ENCODE measurements at places on chromosomes 7 and 10.

GRCh38 chr7:121520911-121521310 is 124.8 kb upstream of the FAM3C start:
- no peak for DNase-seq
- no peak overlapping the region for H3K27ac ChIP-seq
- H3K4me1 ChIP-seq: no peaks in the 10 kb centered on the region
- no peak overlapping the region for H3K4me3 ChIP-seq

DNA sequence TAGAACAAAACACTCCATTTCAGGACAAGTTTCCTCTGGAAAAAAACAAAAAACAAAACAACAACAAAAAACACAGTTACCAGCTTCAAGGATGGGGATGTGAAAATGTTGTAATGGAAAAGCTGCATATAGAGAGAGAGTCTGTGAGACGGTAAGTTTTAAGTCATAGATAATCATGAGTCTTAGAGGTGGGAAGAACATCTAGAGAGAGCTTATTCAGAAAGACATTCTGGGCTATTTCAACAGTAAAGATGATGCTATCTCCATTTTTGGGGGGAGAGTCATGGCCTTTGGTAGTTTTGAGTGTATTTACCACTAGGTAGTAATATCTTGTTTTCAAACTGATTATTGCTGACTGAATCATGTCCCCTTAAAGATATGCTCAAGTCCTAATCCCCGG is 23.3 kb upstream of the INPP5F start:
- no peak for DNase-seq
- H3K27ac ChIP-seq: peak overlapping the region; percentile 92
- H3K4me1 ChIP-seq: peaks cover 71% of the 10 kb centered on the region
- no peak overlapping the region for H3K4me3 ChIP-seq

DNA sequence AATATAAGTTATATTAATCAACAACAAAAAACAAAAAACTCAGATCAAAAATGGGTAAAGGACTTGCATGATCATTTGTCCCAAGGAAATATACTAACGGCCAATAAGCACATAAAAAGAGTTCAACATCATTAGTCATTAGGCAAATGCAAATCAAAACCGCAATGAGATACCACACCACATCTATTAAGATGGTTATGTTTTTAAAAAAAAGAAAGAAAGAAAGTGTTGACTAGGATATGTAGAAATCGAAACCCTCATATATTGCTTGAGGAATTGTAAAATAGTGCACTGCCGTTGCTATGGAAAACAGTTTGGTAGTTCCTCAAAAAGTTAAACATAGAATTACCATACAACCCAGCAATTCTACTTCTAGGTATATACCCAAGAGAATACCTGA is 39.4 kb upstream of the CTNNA3 start:
- no peak overlapping the region for H3K27ac ChIP-seq
- DNase-seq: no peak
- no peaks in the 10 kb centered on the region for H3K4me1 ChIP-seq
- no peaks in the 10 kb centered on the region for H3K36me3 ChIP-seq
- H3K4me3 ChIP-seq: no peak overlapping the region

DNA sequence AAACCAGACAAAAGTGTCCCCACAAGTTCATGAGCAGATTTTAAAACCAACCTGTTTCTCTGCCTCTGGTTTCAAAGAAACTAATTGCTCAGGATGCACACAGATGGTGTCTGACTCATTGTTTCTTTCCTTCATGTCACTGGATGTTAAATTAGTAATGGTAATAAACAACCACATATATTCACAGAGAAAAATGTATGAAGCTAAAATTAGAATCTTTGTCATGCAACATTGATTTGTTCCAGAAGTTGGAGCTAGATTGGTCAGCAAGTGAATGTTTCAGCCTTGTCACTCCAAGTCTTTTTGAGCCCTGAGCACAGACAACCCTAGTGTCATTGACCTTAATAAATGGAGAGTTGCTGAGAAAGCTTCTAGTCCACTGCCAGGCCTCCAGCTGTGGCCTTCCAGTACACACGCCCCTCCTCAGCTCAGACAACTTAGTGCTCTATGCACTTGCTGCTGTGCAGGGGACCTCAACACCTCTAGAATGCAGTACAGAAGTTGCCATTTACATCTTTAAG is 175.9 kb downstream of the CCDC71L start:
- H3K4me3 ChIP-seq: no peak overlapping the region
- H3K36me3 ChIP-seq: no peaks in the 10 kb centered on the region
- peaks cover 11% of the 10 kb centered on the region for H3K4me1 ChIP-seq
- DNase-seq: no peak
- no peak overlapping the region for H3K27ac ChIP-seq
- H3K27me3 ChIP-seq: no peaks in the 10 kb centered on the region

- no peak overlapping the region for H3K27ac ChIP-seq
- no peak for DNase-seq
- no peaks in the 10 kb centered on the region for H3K27me3 ChIP-seq
- no peak overlapping the region for H3K4me3 ChIP-seq
These were observed 82.6 kb upstream of the ELMO1 start for GRCh38 chr7:37531225-37531624.

GRCh38 chr10:96978621-96979154 is 146.6 kb downstream of the LCOR start:
- H3K4me1 ChIP-seq: peaks cover 35% of the 10 kb centered on the region
- H3K4me3 ChIP-seq: peak overlapping the region; percentile 13
- no peaks in the 10 kb centered on the region for H3K27me3 ChIP-seq
- H3K36me3 ChIP-seq: peaks cover 5% of the 10 kb centered on the region

- H3K27ac ChIP-seq: no peak overlapping the region
- H3K4me3 ChIP-seq: no peak overlapping the region
- H3K36me3 ChIP-seq: no peaks in the 10 kb centered on the region
- no peaks in the 10 kb centered on the region for H3K27me3 ChIP-seq
- no peak for DNase-seq
These were observed 12.6 kb downstream of the MYPN start for GRCh38 chr10:68121852-68122251.

- H3K4me3 ChIP-seq: no peak overlapping the region
- no peaks in the 10 kb centered on the region for H3K4me1 ChIP-seq
- H3K27ac ChIP-seq: no peak overlapping the region
- no peak for DNase-seq
- no peaks in the 10 kb centered on the region for H3K27me3 ChIP-seq
- H3K36me3 ChIP-seq: no peaks in the 10 kb centered on the region
These were observed 74.0 kb upstream of the AFAP1L2 start for GRCh38 chr10:114478281-114478680.

DNA sequence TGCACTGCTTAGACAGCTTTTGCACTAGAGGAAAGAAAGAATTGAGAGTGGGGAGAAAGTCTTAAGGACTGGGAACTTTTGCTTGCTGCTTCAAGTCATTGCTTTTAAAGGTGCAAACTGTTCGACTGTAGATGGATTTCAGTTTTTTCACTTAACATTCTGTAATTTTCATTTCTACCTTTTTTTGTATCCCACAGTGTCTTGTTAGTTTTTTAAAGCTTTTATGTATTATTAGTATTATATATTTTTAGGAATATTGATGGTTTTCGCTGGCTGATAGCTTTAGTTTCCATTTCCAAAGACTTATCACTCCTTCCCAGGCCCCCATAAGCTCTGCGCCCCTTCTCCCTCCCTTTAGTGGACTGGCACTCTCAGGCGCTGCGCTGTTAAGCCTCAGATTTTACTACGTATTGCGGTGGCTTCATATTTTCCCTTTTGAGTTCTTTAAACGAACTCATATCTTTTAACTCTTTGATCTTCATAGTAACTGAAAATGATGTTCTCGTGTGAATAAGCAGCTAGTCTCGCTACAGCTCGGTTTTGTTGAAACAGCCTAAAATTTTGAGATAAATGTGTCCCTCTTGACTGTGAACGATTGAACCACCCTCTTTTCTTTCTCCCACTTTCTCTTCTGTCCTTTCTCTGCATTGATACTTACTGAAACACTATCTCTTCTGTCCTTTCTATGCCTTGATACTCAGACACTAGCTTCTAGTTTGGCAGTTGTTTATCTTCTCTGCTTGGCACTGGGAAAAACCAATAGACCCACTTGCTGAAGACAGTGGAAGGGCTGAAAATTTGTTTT is 2.5 kb upstream of the ETV1 start:
- H3K27ac ChIP-seq: no peak overlapping the region
- DNase-seq: no peak
- H3K4me1 ChIP-seq: no peaks in the 10 kb centered on the region
- no peak overlapping the region for H3K4me3 ChIP-seq

GRCh38 chr10:3734111-3734510 is 50.9 kb downstream of the KLF6 start:
- no peaks in the 10 kb centered on the region for H3K4me1 ChIP-seq
- H3K4me3 ChIP-seq: no peak overlapping the region
- no peaks in the 10 kb centered on the region for H3K27me3 ChIP-seq
- H3K27ac ChIP-seq: no peak overlapping the region

DNA sequence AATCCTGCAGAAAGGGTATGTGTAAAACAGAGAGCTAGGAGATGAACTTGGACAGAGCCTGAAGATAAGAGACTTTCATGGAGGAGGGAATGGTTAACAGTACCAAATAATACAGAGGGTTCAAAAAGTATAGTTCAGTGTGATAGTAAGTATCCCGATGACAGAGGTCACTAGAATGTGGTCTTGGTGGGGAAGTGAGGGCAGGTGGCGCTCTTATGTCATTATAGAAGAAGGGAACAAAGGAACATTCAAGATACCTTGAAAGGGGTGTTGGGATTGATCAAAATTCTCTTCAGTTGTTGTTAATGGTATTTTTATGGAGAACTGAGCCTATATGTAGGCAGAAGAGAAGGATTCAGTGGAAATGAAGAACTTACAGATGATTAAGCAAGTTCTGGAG is 312.5 kb downstream of the SUGCT start:
- H3K4me3 ChIP-seq: no peak overlapping the region
- H3K27ac ChIP-seq: no peak overlapping the region
- DNase-seq: no peak
- H3K4me1 ChIP-seq: no peaks in the 10 kb centered on the region
- H3K36me3 ChIP-seq: no peaks in the 10 kb centered on the region
- no peaks in the 10 kb centered on the region for H3K27me3 ChIP-seq

DNA sequence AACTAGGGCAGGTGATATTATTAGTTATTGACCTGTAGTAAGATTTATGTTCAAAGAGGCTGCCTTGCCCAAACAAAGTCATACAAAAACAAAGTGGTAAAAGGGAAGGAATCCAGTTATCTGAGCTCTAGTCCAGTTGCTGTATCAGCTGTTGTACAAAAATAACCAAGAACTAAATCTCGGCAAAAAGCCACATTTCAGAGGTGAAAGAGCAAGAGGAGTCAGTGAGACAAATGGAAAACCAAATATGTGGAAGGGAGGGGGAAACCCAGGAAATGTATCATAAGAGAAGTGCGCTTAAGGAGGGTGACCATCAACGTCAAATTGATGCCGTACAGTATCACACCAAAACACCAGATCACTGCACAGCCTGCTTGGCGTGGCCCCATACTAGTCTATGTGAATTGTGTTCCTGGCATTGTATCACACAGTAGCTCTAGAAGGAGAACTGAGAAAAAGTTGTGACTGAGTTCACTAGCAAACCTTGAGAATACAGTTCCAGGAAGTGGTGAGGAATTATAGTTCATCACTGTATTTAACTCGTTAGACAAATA is 6.4 kb downstream of the AGBL3 start:
- peak overlapping the region; percentile 32 for H3K4me3 ChIP-seq
- DNase-seq: peak; percentile 96
- no peaks in the 10 kb centered on the region for H3K27me3 ChIP-seq
- H3K27ac ChIP-seq: peak overlapping the region; percentile 99

DNA sequence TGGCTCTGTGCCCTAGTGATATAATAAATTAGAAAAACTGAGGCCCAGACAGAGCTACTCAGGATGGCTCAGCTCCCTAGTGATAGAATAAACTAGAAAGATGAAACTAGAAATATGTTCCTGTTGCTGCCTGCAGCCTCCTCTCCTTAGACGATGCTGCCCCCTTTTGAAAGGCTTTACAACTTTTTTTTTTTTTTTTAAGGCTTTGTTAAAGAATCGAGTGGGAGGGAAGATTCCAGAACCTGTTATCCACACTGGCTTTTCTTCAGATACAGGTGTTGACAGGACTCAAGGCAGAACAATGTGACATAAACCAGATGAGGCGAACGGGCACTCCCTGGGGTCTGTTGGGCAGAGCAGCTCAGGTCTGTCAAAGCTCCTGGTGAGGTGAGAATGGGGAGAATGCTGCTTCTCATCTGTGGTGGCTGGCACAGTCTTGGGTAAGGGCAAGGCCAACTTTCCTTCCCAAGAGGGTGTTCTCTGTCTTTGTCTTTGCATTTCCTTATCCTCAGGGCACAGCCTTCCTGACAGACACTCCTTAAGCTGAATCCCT is 175.1 kb downstream of the COBL start:
- H3K27me3 ChIP-seq: no peaks in the 10 kb centered on the region
- no peak overlapping the region for H3K27ac ChIP-seq
- H3K36me3 ChIP-seq: no peaks in the 10 kb centered on the region
- DNase-seq: no peak
- no peaks in the 10 kb centered on the region for H3K4me1 ChIP-seq

- DNase-seq: no peak
- H3K27me3 ChIP-seq: no peaks in the 10 kb centered on the region
- H3K4me3 ChIP-seq: no peak overlapping the region
- H3K27ac ChIP-seq: no peak overlapping the region
- no peaks in the 10 kb centered on the region for H3K4me1 ChIP-seq
These were observed 13.5 kb downstream of the PTPN12 start for GRCh38 chr7:77550586-77550985.

DNA sequence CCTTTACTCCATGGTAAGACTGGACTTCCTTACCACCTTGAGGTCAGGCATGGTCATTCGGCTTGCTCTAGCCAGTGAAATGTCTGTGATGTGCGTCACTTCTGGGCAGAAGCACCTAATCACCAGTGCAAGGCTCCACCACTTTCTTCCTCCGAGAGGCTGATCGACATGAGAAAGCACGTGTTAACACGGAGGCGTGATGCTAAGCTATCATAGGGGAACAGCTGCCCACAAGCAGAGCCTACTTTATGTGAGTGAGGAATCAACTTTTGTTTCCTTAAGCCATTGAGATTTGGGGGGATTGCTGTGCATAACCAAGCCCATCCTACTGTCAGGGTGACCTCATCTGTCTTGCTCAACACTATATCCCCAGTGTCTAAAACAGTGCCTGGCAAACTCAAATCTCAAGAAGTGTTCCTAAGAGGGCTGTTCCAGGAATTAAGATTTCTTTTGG is 23.1 kb upstream of the SAR1A start:
- H3K4me3 ChIP-seq: no peak overlapping the region
- no peaks in the 10 kb centered on the region for H3K27me3 ChIP-seq
- H3K27ac ChIP-seq: no peak overlapping the region
- H3K4me1 ChIP-seq: peaks cover 3% of the 10 kb centered on the region
- H3K36me3 ChIP-seq: peaks cover 6% of the 10 kb centered on the region
- DNase-seq: no peak

- no peaks in the 10 kb centered on the region for H3K27me3 ChIP-seq
- no peak for DNase-seq
- no peak overlapping the region for H3K27ac ChIP-seq
- H3K36me3 ChIP-seq: no peaks in the 10 kb centered on the region
- H3K4me3 ChIP-seq: no peak overlapping the region
These were observed 195.7 kb upstream of the KLF6 start for GRCh38 chr10:3980660-3981059.

GRCh38 chr7:94311515-94311914 is 83.2 kb upstream of the COL1A2 start:
- H3K27ac ChIP-seq: no peak overlapping the region
- no peaks in the 10 kb centered on the region for H3K36me3 ChIP-seq
- no peak overlapping the region for H3K4me3 ChIP-seq
- no peaks in the 10 kb centered on the region for H3K27me3 ChIP-seq
- DNase-seq: no peak

Data from GM12878 (cell line).